NCI-H1092 (cell line): ENCODE measurements at places on chromosomes 1 and 21.

DNA sequence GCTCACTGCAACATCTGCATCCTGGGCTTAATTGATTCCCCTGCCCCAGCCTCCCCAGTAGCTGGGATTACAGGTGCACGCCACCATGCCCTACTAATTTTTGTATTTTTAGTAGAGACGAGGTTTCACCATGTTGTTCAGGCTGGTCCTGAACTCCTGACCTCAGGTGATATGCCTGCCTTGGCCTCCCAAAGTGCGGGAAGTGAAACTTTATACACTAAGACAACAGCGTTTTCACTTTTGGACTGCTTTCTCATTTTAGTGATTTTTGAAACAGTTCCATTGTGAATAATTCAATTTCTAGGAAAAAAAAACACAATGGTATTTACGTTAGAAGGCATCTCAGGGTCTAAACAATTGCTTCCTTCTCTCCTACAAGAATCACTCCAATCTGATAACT, 11.8 kb upstream of the KHDRBS1 start:
- no peak for DNase-seq

- no peak for DNase-seq
These were observed 21.1 kb downstream of the C1orf115 start for GRCh38 chr1:220711056-220711809.

DNA sequence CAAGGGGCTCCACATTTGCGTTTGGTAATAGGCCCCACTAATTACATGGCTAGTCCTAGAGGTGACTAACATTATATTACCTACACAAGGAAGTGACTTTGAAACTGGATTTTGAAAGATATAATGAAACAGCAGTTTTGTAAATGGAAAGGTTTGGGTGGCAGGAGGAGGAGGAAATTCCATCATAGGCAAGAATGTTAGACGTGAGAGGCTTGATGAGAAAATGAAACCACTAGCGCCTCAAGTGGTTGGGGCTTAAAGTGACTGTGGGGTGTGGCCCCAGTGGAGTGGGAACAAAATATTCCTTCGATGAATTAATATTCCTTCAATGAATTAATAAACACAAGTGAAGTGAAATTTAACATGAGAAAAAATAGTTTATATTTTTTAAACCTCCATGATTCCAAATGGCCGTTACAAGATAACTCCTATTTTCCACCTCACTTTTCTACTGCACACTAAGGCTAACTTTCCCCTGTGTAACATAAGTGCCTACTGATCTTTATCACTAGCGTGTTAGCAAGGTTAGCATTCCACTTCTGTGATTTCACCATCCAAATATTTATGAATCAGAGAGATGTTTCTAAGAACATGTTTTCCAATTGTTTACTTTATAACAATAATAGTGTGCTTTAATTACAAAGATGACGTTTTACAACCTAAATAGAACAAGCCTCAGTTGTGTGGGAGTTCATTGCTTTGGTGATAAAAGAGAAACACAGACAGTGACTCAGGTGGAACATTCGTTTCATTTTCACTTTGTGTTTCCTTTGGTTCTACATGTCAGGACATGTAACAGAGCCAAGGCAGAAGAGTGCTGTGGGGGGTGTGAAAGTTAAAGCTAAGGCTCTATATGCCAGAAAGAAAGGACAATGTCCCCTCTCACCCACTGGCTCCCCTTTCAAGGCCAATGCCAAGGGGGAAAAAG, 12.5 kb upstream of the ATF3 start:
- no peak for DNase-seq

GRCh38 chr1:88530246-88530645, 153.8 kb upstream of the PKN2 start:
- no peak for DNase-seq

GRCh38 chr1:186658999-186659398, 21.2 kb downstream of the PTGS2 start:
- DNase-seq = no peak

- no peak for DNase-seq
These were observed 719 bp downstream of the SOD1 start for GRCh38 chr21:31660259-31660565.

DNA sequence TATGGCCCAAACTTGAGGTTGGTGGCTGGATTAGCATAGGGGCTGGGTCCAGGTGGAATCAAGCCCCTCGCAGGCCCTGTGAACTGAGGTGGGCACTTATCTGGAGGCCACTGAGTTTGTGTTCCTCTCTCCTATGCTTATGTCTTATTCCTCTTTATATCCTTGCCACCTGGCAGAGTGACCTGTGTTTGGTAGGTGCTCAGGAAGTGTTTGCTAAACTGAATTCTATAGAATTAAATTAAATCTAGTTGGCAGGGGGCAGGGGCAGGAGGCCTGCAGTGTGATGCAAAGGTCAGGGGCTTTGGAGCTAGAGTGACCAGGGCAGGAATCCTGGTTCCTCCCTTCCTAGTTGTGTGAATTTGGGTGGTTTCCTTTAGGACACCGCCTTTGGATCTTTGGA, 1.1 kb upstream of the TMEM9 start:
- DNase-seq = no peak

DNA sequence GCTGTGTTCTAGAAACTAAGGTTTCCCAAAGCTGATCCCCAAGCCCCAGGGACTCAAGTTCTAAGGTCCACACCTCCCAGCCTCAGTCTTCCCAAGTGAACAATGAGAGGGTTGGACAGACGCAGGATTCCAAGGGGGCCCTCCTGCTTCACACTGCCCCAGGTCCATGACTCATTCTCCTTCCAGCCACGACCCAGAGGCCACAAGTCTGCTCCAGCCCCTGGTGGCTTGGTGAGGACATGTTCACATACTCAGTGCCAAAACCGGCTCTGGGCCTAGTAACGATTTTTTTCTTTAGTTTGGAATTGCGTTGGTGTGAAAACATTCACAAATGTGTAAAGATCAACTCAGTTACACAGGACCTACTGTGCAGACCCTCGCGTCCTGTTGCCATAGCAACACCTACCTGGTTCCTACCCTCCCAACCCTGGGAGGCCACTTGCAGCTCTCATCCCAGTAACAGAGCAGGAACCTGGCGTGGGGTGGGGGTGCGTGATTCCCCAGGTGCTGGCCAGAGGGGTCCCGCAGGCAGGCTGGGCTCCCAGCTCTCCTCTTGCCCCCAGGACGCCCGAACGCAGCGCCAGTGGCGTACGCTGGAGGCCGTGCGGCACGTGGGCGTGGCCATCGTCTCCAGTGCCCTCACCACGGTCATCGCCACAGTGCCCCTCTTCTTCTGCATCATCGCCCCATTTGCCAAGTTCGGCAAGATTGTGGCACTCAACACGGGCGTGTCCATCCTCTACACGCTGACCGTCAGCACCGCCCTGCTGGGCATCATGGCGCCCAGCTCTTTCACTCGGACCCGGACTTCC, 57.0 kb downstream of the DISP3 start:
- no peak for DNase-seq

GRCh38 chr1:208036106-208036808, 125.3 kb upstream of the CD34 start:
- no peak for DNase-seq

- DNase-seq = no peak
These were observed 16.3 kb upstream of the IFNLR1 start for GRCh38 chr1:24203404-24203803.

DNA sequence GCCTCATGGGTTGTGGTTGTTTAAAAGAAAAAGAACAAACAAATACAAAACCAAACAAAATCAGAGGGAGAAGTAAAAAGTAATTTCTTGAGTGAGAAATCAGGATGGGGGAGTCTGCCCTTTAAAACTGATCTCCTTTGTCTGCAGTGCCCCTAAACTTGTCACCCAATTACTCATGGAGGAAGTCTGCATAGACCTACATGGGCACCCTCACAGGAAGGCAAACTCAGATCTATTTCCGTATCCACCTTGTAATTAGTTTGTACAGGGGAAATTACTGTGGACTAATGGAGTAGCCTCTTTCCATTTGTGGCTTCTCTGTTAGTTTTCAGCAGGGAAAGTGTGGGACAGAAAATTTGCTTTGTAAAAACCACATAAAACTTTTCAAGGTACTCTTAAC, 600.4 kb downstream of the ADGRL2 start:
- DNase-seq = no peak

- DNase-seq = no peak
These were observed 122.5 kb upstream of the ETS2 start for GRCh38 chr21:38683222-38683621.

GRCh38 chr1:72011721-72012120, 270.6 kb downstream of the NEGR1 start:
- no peak for DNase-seq

DNA sequence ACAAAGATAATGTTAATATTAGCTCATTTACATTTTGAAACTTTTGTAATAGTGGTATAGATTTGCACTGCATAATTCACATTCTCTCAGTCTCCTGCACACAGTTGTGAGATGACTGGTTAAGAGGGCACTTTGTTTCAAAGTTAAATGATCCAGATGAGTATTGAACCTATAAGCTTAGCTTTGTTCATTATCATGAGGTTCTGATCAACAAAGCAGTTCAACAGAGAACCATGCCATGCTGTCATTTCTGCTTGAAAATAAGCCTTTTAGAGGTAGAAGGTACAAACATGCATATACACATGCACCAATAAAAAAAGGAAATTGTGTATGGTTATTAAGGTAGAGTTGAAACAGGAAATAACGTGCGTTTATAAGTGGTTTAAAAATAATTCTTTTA, 4.8 kb downstream of the RAP1A start:
- no peak for DNase-seq
